ENCODE measurements at places on chromosomes 2 and 18.
A peak's percentile ranks its signal among the peaks of the same experiment; 100 is the strongest.

GRCh38 chr18:61209801-61210200, 123.4 kb upstream of the CDH20 start:
- DNase-seq = no peak

DNA sequence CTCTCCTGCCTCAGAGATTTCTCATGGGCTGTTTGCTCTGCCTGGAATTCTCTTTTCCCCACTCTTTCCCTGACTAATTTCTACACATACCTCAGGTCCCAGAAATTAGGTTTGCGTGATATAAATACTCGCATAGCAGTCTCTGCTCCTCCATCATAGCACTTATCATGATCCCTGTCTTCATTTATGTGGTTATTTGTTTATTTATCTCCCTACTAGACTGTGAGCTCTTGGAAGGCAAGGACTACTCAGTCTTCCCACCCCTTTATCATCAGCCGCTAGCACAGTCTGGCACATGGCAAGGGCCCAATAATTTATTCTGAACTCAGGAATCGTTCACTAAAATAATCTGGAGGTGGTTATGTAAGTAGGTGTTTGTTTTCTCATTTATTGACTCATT, 79.3 kb downstream of the ADCYAP1 start:
- DNase-seq = no peak

DNA sequence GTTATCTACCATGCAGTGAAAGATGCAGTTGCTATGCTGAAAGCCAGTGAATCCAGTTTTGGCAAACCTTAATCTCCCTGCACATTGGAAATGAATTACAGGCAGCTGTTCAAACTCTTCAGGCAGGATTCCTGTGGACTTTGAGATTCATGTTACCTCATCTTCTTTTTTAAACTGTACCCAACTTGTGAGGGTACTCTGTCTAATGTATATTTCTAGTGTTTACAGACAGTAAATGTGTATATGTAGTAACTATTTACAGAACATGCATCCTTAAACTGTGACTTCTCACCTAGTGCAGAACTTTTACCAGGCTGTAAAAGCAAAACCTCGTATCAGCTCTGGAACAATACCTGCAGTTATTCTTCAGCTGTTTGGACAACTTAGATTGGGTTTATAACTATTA, 50.9 kb downstream of the KDM3A start:
- DNase-seq = no peak

DNA sequence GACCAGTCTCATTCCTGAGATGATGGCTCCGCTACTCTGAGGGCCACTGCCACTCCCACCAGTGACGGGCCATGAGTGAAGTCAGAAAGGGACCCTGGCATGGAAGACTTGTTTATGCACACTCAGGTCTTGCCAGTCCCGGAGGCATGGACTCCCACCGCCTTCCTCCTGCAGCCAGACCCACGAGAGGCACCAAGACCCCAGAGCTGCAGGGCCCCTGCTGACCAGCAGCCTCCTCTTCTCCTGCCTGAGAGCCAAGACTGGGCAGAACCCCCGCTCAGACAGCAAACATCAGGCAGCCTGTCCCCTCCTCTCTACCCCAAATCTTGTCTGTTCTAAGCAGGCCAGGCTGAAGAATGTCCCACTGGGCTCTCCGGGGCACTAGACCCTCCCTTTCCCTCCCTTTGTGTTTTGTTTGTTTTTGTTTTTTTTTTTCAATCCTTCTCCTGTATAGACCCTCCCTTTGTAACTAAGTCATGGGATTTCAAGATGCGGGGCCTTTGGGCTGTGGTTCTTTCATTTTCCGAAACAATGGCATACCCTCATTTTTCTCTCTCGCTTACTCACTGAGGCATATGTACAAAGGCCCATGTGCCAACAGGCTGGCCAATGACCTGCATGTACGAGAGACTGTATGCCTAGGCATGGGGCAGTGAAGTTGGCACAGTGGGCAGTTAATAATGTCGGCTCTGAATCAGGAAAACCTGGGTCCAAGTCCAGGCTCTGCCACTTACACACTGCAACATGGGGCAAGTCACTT, 24.3 kb upstream of the MAPRE3 start:
- DNase-seq = no peak

GRCh38 chr2:192394605-192395004, 199.9 kb upstream of the TMEFF2 start:
- no peak for DNase-seq

DNA sequence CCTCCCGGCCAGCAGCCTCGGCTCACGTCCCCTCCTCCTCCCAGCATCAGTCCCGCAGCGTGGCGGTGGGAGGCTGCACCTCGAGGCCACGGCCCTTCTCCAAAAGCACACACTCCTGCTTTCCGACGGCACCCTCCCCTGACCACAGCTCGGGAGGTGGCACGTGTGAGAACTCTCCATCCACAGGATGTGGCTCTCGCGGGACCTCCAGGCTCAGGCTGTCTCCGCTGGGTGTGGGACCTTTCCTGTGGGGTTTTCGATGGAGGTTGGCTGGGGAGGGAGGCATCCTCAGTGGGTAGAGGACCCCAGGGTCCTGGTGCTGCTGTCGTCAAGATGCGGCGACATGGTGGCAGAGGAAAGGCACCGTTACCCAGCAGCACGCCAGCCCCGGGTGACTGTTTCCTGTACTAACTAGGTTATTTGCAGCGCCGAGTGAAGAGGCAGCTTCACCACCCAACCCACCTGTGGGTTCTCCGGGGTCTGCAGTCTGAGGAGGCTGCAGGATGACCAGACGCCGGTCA, 42.8 kb upstream of the KCNG2 start:
- DNase-seq = no peak

- DNase-seq = no peak
Measured at GRCh38 chr2:170848587-170848986, 31.9 kb downstream of the GAD1 start.

- no peak for DNase-seq
Measured at GRCh38 chr2:26914659-26915310, 55.7 kb upstream of the MAPRE3 start.

DNA sequence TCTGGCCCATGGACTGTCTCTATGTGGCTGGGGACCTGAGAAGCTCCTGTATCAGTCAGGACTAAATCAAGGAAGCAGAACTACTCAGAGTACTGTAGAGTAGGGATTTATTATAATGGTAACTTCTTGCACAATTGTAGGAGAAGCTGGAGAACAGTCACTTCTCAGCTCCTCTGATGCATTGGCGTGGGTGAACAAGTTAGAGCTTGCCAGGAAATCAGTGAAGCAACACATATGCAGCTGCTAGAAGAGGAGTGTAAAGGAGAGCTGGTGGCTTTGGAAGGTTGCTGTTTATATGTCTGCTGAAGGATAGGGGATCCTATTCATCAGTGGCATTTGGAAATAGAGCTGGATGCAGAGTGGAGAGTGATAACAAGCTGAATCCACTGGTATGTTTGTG, 215.5 kb upstream of the CWC22 start:
- DNase-seq = no peak

DNA sequence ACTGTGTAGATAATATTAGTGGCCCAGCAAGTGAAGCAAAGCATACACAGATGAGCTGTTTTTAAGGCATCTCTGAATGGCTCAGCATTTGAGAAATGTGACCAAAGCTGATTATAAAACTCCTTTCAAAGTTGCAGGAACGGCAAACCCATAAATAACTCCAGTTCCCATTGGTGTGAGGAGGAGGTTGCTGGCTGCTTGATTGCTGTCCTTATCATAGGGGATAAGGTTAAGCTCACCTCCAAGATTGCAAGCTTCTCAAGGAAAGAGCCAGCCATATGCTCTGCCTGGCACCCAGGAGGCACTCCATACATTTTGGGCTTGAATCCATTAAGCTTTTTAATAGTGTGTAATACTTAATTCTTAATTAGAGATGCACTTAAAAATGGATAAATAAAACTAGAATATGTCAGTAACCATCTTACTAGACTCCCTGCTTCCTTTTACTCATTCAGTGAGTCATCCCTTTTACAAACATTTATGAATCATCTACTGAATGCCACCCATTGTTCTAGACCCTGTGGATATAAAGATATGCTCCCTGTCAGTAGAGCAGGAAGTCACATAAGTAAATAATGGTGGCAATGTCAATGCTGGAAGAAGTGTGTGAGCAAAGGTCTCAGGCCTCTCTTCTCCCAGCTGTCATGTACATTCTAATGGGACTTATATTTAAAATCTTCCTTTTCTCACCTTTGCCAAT, 99.3 kb downstream of the SPATS2L start:
- no peak for DNase-seq

GRCh38 chr2:151945186-151945585, 117.0 kb upstream of the ARL5A start:
- no peak for DNase-seq

DNA sequence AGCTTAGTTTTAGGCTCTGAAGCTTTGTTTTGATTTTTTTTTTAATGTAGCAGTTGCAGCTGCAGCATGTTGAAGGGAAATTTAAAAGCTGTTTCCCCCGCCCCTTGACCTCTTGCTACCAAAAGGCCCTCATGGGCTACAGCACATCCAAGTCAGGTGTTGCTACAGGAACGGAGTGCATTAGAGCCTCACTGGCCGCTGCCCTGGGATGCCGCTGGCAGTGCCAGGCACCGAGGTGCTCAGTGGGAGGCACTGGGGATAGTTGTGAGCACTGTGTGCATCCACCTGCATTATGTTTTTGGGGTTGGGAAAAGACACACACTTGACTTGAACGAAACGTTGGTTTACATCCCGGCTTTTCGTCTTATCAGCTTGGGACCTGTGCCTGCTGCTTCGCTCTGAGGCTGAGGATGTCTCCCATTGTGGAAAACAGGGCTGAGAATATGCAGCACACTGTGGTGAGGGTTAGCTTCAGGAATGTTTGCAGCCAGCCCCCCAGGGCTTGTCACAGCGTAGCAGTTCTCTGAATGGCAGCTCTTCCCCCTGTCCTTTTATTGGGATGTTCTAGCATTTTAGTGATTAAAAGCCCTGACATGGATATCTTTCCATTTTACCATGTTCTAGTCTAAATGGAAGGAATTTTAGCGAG, 24.1 kb downstream of the DCDC2C start:
- no peak for DNase-seq

GRCh38 chr2:72968286-72968685, 51.0 kb downstream of the EMX1 start:
- DNase-seq = no peak

- DNase-seq = peak; percentile 59
Measured at GRCh38 chr2:136327162-136327852, 209.4 kb upstream of the CXCR4 start.

Data from activated CD4-positive, alpha-beta T cell treated with anti-CD3 and anti-CD28 coated beads, Interleukin-2, amount 50 U/mL, for 24 hours (primary cell).